ENCODE measurements at places on chromosomes 4 and X. TPM values are rescaled to one million over a fixed set of nuclear protein-coding genes. Genes with fewer than 3 reads are reported as not detected.

The MAGEA9B gene
- total RNA-seq, result not detected

The CCSER1 gene
- 1.7 TPM for total RNA-seq

The RRH gene
- not detected for total RNA-seq

The PARM1 gene
- 0.23 TPM for total RNA-seq

The EFHC2 gene
- total RNA-seq, result 1.3 TPM

The OTOP1 gene
- total RNA-seq, result not detected

The MAOA gene
- total RNA-seq, result 0.38 TPM
